ENCODE measurements at places on chromosomes 5 and 9.

DNA sequence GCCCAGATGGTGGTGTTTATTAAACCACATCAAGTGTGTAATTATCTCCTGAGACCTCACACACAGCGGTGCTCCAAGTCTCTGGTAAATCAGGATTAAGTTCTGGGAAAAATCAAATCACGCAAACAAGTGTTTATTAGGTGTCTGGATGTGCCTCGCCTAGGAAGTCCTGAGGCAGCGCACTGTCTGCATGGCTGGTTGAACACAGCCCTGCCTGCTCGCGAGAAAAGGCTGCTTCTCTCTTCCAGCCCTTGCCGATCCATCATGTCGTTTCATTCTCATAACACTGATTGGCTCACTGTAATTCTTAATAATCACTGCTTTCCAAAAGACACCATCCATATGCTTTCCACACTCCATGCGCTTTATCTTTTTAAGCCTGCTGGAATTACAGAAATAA, 229.6 kb upstream of the DAP start:
- H3K4me1 ChIP-seq, result no peaks in the 10 kb centered on the region
- no peaks in the 10 kb centered on the region for H3K27me3 ChIP-seq
- no peak for DNase-seq
- no peak overlapping the region for H3K27ac ChIP-seq

DNA sequence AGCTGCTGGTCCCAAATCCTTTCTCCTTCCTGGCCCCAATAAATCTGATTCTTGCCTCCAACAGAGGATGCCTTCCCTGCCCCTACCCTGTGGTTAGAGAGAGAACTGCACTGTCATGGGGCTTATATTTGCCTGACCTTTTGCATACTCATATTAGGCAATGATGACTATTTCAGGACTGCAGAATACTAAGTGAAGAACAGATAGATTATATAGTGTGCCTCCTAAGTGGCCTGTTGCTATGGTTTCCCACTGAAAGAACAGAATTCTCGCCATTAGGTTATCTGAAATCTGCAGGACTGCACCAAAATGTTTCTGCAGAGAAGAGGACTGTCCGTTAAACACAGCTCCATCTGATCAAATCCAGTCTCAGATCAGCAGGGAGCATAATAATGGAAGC, 87.3 kb upstream of the CCNG1 start:
- DNase-seq, result no peak
- H3K4me3 ChIP-seq, result no peak overlapping the region
- no peaks in the 10 kb centered on the region for H3K27me3 ChIP-seq

DNA sequence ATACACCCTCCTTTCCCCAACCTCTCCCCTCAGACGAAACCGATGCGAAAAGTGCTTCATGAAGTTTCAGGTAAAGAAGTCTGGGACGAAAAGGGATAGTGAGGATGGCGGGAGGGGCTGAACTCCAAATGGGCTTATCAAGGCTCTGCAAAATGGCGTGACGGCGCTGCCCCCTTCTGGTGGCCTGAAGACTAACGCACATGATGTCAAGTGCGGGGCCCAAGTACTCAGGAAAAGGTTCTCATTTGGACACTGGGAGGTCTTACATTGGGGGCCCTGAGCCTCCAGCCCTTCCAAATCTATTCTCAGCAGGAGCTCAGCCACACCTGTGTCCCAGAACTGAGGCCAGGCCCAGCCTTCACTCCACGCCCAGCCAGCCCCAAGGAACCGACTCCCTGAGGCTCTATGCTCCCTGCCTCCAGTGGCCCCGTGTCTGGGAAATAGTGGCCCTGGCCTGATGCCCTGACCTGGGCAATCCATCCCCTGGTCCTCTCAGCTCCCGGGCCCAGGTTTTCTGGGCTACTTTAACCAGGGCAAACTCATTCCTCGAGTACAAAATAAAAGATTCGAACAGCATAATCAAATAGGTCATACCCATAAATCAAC, 119.9 kb downstream of the KCNIP1 start:
- no peak for DNase-seq
- no peak overlapping the region for H3K4me3 ChIP-seq
- H3K27ac ChIP-seq, result no peak overlapping the region

DNA sequence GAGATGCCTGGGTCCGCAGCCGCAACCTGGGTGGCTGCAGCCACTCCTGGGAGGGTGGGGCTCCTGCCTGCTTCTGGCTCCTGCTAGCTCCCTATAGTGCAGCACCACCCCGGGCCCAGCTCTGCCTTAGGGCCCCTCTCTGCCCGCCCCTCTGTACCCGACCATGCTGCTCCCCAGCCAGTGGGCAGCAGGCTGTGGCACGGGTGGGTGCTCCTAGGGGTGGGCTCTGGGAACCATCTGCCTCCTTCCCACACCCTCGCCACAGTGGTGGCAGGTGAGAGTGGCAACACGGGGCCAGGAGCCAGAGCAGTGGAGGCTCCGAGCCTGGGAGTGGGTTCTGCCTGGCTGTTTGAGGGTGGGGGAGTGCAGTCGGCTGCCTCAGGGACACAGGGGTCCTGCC, 7.8 kb upstream of the MTMR12 start:
- no peaks in the 10 kb centered on the region for H3K27me3 ChIP-seq
- H3K36me3 ChIP-seq, result no peaks in the 10 kb centered on the region
- no peak for DNase-seq
- no peak overlapping the region for H3K4me3 ChIP-seq

DNA sequence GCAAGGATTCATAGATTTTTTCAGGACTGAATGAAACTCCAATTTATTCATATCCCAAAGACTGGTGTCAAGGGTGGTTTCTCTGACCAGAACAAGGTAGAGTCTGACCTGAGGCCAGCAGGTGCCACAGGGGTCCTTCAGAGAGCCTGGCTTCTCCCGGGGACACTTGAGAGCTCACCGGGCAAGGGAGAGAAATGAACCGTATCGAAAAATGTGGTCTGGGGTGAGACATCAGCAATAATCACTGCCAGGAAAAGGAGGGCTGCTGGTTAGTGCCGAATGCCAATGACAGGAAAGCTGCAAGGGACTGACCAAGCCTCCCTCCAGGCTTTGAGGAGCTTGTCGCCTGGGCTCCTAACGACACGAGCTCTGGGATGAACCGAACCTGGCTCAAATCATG, 142.7 kb downstream of the TTLL11 start:
- H3K4me3 ChIP-seq, result no peak overlapping the region
- no peaks in the 10 kb centered on the region for H3K27me3 ChIP-seq
- no peak for DNase-seq
- H3K36me3 ChIP-seq, result no peaks in the 10 kb centered on the region
- no peaks in the 10 kb centered on the region for H3K4me1 ChIP-seq
- no peak overlapping the region for H3K27ac ChIP-seq

GRCh38 chr5:89293810-89294209, 410.8 kb upstream of the MEF2C start:
- no peaks in the 10 kb centered on the region for H3K4me1 ChIP-seq
- no peak overlapping the region for H3K27ac ChIP-seq
- no peaks in the 10 kb centered on the region for H3K36me3 ChIP-seq
- no peak overlapping the region for H3K4me3 ChIP-seq
- no peaks in the 10 kb centered on the region for H3K27me3 ChIP-seq

GRCh38 chr9:71120501-71121247, 747 bp downstream of the TRPM3 start:
- peaks cover 4% of the 10 kb centered on the region for H3K4me1 ChIP-seq
- no peaks in the 10 kb centered on the region for H3K27me3 ChIP-seq
- DNase-seq, result no peak
- no peak overlapping the region for H3K4me3 ChIP-seq
- no peak overlapping the region for H3K27ac ChIP-seq

DNA sequence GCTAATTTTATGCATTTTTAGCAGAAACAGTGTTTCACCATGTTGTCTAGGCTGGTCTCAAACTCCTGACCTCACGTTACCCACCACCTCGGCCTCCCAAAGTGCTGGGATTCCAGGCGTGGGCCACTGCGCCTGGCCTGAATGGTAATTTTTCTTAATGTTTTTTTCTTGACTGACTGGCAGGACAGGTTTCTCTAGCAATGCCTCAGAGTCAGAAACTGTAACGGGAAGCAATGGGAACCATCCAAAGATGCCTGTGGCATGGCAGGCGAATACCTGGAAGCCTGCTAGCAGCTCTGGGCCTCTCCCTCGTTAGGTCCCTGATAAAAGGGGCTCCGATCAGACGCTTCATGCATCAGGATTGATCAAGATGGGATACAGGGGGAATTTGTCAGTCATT, 639.2 kb downstream of the NR2F1-AS1 start:
- no peaks in the 10 kb centered on the region for H3K36me3 ChIP-seq
- H3K4me3 ChIP-seq, result no peak overlapping the region
- H3K27ac ChIP-seq, result no peak overlapping the region

- no peaks in the 10 kb centered on the region for H3K27me3 ChIP-seq
- peaks cover 6% of the 10 kb centered on the region for H3K4me1 ChIP-seq
- no peak overlapping the region for H3K27ac ChIP-seq
These were observed 146.4 kb downstream of the SGCD start for GRCh38 chr5:156473269-156473908.

GRCh38 chr5:172223901-172224873, 30.2 kb downstream of the EFCAB9 start:
- no peaks in the 10 kb centered on the region for H3K27me3 ChIP-seq
- no peaks in the 10 kb centered on the region for H3K36me3 ChIP-seq
- H3K4me3 ChIP-seq, result no peak overlapping the region
- H3K4me1 ChIP-seq, result no peaks in the 10 kb centered on the region
- DNase-seq, result no peak

DNA sequence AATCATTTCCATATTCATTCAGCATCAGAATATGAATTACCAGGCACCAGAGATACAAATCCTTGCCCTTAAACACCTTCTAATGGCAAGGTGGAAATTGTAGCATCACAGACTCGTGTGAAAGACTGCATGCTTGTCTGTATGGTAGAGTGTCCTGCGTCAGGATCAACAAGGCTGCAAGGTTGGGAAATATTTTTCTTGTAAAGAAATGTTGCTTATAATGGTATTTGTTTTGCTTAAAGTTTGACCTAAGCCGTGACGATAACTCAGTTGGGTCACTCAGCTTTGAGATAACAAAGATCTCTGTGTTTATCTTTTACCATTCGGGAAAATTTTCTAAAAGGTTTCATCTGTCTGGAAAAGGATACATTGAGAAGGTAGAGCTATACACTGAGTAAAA, 87.6 kb downstream of the BASP1 start:
- peaks cover 29% of the 10 kb centered on the region for H3K4me1 ChIP-seq
- H3K36me3 ChIP-seq, result no peaks in the 10 kb centered on the region
- no peak overlapping the region for H3K4me3 ChIP-seq
- no peak for DNase-seq
- H3K27me3 ChIP-seq, result no peaks in the 10 kb centered on the region
- H3K27ac ChIP-seq, result no peak overlapping the region

- no peak overlapping the region for H3K27ac ChIP-seq
- H3K4me3 ChIP-seq, result no peak overlapping the region
- no peaks in the 10 kb centered on the region for H3K27me3 ChIP-seq
These were observed 38.3 kb upstream of the FCN2 start for GRCh38 chr9:134842321-134842720.

GRCh38 chr5:115758356-115758755, 58.1 kb downstream of the CDO1 start:
- H3K4me1 ChIP-seq, result no peaks in the 10 kb centered on the region
- no peak overlapping the region for H3K27ac ChIP-seq
- no peak for DNase-seq
- H3K27me3 ChIP-seq, result no peaks in the 10 kb centered on the region

- DNase-seq, result no peak
- H3K36me3 ChIP-seq, result no peaks in the 10 kb centered on the region
- no peak overlapping the region for H3K27ac ChIP-seq
- H3K4me3 ChIP-seq, result no peak overlapping the region
These were observed 35.7 kb upstream of the PLIN2 start for GRCh38 chr9:19162956-19163355.

DNA sequence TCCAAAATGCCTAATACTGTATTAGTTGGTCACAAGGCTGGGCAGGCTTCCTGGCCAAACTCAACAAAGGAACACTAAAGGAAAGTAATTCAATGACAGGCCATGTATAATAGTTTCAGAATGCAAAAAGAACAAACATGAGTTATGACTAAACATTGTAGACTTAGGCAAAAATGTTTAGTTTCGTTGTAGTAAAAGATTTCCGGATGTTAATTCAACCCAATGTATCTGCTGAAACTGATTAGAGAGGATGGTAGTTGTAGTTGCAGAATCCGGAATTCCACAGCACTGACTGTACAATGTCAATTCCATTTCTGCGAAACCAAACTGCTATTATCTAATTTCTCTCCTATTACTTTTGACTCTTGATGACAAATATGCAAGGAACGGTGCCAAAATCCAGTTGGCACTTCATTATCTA, 117.9 kb upstream of the FST start:
- H3K27me3 ChIP-seq, result no peaks in the 10 kb centered on the region
- no peak overlapping the region for H3K27ac ChIP-seq
- H3K4me1 ChIP-seq, result no peaks in the 10 kb centered on the region
- H3K36me3 ChIP-seq, result no peaks in the 10 kb centered on the region

GRCh38 chr9:106112935-106113334, 418.6 kb downstream of the TMEM38B start:
- no peaks in the 10 kb centered on the region for H3K4me1 ChIP-seq
- H3K36me3 ChIP-seq, result no peaks in the 10 kb centered on the region
- H3K27ac ChIP-seq, result no peak overlapping the region
- no peak for DNase-seq
- H3K4me3 ChIP-seq, result no peak overlapping the region

- DNase-seq, result no peak
- H3K4me1 ChIP-seq, result peaks cover 53% of the 10 kb centered on the region
- H3K27ac ChIP-seq, result peak overlapping the region; percentile 75
- H3K36me3 ChIP-seq, result no peaks in the 10 kb centered on the region
- H3K27me3 ChIP-seq, result no peaks in the 10 kb centered on the region
- no peak overlapping the region for H3K4me3 ChIP-seq
These were observed 37.2 kb downstream of the OLFML2A start for GRCh38 chr9:124814164-124814535.

GRCh38 chr9:109914280-109915027, 134.5 kb downstream of the PALM2AKAP2 start:
- H3K27ac ChIP-seq, result no peak overlapping the region
- H3K36me3 ChIP-seq, result no peaks in the 10 kb centered on the region
- H3K4me3 ChIP-seq, result no peak overlapping the region
- H3K27me3 ChIP-seq, result no peaks in the 10 kb centered on the region
- DNase-seq, result no peak
- peaks cover 22% of the 10 kb centered on the region for H3K4me1 ChIP-seq

DNA sequence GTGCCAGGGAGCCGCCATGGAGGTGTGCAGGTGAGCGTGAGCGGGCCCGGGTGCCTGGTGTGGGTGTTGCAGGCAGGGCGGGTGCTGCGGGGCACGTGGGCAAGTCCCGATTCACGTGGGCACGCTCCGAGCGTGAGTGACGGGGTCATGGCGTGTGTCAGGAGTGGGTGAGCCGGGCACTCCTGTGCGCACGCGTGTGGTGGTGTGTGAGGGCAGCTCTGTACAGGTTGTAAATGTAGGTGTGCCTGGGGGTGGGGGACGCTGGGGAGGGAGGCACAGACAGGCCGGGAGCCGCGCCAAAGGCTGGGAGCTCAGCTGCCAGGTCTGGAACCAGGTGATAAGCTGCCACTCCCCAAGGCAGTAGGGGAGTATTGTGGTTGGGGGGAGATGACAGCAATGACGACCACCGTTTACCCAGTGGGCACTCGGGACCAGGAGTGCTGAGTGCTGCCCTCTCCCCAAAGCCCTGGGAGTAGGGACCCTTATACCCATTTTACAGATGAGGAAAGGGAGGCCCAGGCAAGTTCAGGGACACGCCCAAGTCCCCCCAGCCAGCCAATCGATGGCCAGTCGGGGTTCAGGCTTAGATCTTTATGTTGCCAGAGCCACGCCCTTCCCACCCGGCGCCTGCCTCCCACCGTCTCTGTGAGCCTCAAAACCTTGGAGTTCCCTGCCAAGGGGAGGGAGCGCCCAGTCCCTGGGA, 9.6 kb downstream of the NCS1 start:
- peak overlapping the region; percentile 24 for H3K27ac ChIP-seq
- H3K4me3 ChIP-seq, result no peak overlapping the region
- no peaks in the 10 kb centered on the region for H3K27me3 ChIP-seq
- no peak for DNase-seq
- H3K4me1 ChIP-seq, result peaks cover 51% of the 10 kb centered on the region
- no peaks in the 10 kb centered on the region for H3K36me3 ChIP-seq

All from vagina (tissue), 2 donors.